ENCODE measurements at places on chromosomes 11 and 22.

- no peak for DNase-seq
Measured at GRCh38 chr11:100756559-100756958, 69.5 kb downstream of the ARHGAP42 start.

- no peak for DNase-seq
Measured at GRCh38 chr11:27916541-27917100, 191.3 kb downstream of the KIF18A start.

- DNase-seq, result no peak
Measured at GRCh38 chr11:2687223-2687530, 12.6 kb downstream of the KCNQ1OT1 start.

DNA sequence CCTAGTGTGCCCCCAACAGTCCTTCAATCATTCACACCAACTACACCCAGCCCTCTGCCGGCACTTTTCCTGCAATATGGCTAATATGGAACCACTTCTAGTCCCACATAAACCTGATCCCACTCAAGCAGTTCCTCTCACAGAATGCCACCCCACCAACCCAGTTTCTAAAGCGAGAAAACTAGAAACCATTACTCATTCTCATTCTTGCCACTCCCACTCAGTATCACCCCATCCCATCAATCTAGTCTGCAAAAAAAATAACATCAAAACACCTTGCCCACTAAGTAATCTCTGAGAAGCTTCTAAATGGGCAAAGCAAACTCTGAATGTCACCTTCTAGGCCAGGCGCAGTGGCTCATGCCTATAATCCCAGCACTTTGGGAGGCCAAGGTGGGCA is 17.9 kb downstream of the NAP1L4 start:
- DNase-seq, result no peak

GRCh38 chr22:24434471-24435322 is 7.3 kb downstream of the ADORA2A start:
- peak; percentile 77 for DNase-seq

GRCh38 chr22:50138041-50138440 is 32.5 kb upstream of the PANX2 start:
- DNase-seq, result no peak

DNA sequence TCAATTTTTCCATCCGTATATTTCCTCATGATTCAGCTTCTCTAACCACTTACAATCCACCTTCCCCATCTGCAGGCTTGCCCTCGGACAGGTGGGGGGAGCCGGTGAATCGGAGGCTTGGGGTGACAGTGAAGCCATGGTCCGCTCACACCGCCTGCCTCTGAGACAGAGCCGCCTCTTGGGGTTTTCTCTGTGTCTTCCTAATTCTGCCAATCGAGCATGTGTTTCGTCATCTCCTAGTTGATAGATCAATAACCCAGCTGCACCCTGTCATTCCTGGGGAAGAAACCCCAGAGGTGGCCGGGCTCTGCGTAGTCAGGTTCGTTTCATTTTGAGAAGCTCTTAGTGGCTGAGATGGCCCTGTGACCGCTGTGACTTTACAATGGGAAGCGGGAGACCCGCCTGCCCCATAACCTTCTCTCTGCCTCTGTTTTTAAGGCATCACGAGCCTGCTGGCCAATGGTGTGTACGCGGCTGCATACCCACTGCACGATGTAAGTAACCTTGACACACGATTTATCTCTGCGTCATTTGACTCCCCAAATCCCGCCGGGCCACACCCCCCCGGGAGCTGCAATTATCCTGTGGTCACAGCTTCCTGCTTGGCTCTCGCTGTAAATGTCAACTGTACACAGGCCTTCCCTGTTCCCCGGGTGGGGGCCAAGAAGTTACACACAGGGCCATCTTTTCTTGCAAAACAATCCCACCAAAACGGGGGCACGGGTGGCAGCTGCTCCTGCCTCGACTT is 33.3 kb downstream of the ANO1 start:
- DNase-seq, result no peak

DNA sequence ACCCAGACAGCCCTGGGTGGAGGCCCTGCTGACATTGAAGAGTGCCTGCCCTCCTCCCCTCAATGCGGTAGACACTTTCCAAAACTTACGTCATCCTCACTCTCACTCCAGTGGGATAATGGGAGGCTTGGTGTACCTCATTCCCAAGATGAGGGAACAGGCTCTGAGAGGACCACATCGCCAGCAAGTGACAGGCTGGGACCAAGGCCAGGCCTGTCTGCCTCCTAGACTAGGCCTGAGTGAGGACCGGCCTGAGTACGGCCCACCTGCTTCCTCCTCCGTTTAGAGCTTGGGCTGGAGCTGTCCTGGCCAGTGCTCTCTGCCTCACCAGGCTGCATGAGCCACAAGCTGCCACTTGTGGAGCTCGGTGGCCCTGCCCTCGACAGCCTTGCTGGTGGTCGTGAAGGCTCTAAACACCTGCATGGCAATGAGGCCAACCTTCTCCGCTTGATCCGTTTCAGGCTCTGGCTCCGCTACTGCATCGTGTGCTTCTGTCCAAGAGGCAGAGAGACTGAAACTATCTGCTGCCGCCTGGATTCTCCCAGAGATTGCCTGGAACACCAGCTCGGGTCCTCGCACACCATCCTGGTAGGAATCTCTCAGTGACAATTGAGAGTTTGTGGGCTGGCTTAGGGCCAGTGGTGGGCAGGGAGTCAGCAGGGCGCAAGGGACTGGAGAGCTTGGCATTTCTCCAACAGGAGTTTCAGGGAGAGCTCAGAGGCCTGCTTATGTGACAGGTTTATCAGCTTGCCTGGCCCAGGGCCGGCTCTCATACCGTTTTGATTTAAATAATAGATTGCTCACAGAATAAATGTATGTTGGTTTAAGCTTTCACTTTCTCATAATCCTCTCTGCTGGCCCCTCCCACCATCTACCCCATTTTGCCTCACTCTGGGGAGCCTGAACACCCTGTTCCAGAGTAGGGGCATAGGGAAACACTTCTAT is 9.4 kb downstream of the LRRC75B start:
- no peak for DNase-seq

- DNase-seq, result no peak
Measured at GRCh38 chr11:61715867-61716266, 35.7 kb downstream of the DAGLA start.

GRCh38 chr11:71241721-71242259 is 10.6 kb downstream of the SHANK2 start:
- no peak for DNase-seq

DNA sequence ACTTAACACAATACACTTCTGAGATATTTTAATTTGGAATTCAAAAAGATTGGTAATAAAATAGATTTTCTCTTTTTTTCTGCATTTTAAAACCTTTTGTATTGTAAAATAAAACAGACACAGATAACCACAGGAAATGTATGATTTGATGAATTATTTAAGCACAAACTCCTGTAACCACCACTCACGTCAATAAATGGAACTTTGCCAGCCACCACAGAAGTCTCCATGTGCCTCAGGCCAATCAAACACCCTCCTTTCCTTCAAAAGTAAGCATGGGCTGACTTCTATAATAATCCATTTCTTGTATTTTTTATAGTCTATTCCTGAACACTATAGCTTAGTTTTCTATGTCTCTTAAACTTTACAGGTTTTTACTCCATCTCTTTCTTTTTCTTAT is 721.7 kb downstream of the DLG2 start:
- DNase-seq, result no peak

- DNase-seq, result no peak
Measured at GRCh38 chr11:11992257-11993212, 15.9 kb downstream of the DKK3 start.

DNA sequence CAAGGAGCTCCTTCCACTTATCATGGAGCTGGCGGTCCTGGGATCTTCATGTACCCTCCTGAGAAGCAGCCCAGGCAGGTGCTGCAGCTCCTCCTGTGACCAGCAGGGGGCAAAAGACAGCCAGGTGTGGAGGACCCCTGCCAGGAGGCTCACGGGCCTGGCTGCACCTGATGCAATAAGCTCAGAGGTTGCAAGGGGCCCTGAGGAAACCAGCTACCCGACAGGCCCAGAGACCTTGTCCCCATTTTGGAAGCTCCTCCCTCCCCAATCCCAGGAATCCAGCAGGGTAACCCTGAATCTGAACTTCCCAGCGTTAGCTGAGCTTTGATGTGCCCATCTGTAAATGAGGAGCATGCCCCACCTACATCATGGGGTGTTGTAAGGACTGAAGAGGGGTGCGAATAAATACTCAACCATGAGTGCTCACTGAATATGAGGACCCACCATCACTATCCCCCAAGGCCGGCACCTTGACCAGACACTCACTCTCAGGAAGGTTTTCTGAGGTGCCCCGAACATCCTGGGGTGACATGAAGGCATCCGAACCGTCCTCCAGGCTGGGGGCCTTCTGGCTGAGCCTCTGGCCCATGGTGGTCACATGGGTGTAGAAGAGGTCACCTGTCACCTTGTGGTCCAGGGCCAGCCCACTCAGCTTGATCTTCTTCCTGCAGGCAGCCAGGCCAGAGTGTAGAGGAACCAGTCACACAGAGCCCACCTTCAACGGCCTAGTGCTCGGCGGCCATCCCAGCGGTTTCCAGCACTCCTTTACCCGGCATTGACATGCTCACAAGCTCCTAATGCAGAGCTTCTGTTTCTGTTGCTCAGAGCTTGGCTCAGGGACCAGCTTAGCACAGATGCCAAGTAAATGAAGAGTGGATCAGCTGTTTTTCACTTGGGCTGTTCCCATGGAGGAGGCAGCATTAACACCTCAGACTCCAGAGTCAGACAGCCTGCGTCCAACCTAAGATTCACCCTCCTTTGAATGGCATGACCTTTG is 21.7 kb downstream of the SLC43A1 start:
- peak; percentile 84 for DNase-seq

DNA sequence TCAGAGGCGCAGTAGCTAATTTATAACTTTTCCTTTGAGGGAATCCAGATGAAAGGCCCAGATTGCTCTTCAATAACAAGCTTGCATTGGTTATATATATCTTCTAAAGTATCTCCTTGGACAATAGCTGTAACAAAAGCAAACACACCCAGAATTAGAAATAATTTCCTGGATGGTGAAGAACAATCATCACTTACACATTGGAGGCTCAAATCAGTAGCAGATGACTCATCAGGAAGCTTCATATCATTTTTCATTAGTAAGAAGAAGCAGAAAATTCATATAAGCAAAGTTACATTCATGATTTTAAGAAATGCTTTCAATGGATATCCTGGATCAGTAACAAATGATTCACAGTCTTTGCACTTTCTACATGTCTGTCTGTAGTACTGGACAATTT is 173.6 kb upstream of the CCDC90B start:
- DNase-seq, result no peak

Data from activated naive CD4-positive, alpha-beta T cell treated with anti-CD3 and anti-CD28 coated beads, Interleukin-2, amount 10 ng/mL, durations not matched to agents 7 days and 5 days (primary cell).